GM10248 (cell line): ENCODE measurements at places on chromosomes 11 and 22.

DNA sequence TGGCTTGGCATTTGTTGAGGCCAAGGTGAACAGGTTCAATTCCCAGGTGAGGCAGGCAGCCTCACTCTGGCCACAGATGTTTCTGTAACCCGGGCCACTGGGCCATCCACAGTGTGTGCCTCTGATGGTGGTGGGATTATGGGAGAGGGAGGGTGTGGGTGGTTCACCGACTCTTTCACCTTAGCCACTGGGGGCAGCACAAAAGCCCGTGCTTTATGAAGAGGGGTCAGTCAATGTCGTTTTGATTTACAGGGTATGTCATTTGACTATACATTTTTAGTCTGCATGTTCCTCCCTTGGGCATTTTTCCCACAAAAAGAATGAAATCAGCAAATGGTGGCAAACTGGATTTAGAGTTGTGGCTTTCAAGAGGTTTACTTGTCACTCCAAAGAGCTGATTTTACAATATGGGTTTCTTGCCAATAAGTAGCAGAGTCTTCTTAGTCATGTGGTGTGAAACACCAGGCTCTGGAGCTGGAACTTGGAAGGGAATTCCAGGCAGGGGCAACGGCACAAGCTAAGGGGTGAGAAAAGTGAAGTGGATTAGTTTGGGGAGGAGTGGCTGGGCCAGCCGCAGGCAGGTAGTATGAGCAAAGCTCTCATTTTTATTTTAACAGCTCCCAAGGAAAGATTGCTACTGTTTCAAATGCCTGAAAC is 217.8 kb upstream of the ZBED5 start:
- DNase-seq: no peak

DNA sequence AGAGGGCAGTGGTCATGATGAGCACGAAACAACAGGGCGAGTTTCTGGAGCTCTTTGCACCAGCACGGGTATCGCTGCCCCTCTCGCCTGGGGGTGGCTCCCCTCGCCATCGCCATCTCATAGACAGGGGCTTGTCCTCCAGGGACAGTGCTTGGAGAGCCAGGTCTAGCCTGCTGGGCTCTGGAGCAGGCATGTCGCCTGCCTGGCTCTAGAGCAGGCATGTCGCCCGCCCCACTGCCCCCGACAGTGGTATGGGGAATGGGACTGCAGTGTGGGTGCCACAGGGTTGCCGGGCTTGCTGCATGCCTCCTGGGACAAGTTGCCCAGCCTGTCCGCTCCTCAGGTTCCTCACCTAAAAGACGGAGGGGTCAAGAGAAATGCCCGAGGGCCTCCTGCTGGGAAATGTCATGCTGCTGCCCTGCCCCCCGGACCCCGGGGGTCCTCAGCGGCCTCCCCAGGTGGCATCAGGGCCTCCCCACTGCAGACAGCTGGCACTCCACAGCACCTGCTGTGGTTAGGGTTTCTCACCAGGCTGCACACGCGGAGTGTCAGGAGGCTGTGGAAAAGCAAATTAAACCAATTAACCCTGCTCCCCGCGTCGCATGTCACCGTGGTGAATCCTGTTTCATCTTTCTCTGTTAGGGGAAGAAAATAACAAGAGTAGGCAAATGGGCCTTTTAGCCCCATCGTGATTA is 403.0 kb downstream of the TBC1D22A start:
- DNase-seq: no peak

DNA sequence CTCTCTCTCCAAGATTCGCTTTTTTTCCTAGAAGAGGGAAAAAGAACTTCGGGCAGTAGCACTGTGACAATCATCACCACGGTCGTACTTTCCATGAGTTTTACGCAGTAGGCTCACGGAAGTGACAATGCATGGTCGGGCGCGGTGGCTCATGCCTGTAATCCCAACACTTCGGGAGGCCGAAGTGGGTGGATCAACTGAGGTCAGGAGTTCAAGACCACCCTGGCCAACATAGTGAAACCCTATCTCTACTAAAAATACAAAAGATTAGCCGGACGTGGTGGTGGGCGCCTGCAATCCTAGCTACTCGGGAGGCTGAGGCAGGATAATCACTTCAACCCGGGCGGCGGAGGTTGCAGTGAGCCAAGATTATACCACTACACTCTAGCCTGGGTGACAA is 23.4 kb downstream of the GRAP2 start:
- no peak for DNase-seq

DNA sequence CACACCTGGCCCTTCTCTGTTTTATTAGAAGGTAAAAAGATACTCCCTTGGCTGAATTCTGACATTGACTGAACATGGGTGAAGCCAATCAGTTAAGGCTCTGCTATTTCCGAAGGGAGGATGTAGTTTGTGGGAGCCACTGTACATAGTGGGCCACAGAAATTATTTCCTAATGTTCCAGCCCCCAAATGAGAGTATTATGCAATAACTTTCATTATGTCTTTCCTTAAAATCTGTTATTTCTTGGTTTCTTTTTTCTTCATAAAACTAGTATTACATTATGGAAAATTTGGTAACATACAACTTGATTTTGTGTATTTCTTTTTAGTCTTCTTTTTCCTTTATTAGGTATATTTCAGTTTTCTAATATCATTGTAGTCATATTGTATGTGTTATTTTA is 51.9 kb upstream of the EP300 start:
- DNase-seq: no peak

DNA sequence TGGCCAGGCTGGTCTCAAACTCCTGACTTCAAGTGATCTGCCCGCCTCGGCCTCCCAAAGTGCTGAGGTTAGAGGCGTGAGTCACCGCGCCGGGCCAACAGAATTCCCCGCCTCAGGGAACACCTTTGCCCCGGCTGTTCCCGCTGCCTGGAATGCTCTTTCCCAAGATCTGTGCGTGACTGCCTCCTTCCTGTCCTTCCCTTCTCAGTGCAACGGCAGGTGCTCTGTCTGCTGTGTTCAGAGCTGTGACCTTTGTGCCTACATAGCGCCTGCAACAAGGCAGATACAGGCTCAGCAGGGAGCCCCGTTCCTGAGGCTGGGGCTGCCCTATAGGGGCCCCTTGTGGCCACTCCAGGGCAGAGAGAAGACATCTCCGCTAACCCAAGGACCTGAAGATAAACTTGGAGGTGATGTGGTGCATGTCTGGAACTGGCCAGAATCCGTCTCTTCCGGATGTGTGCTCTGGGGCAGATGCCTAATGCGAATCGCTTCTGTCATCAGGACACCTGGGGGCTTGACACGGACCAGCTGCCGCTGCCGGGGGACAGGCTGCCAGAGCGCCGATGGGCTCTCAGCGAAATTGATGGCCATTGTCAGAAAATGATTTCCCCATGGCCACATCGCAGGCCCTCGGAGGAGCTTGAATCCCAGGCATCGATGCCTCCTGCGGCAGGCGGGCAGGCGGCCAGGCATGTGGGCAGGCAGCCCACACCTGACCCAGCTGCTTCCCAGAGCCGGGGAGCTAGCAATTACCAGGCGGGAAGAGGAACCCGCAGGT is 43.5 kb upstream of the TCF20 start:
- DNase-seq: peak; percentile 65

GRCh38 chr11:40537734-40538133 is 921.7 kb downstream of the LRRC4C start:
- no peak for DNase-seq

GRCh38 chr11:108508653-108509593 is 10.7 kb upstream of the POGLUT3 start:
- DNase-seq: no peak

DNA sequence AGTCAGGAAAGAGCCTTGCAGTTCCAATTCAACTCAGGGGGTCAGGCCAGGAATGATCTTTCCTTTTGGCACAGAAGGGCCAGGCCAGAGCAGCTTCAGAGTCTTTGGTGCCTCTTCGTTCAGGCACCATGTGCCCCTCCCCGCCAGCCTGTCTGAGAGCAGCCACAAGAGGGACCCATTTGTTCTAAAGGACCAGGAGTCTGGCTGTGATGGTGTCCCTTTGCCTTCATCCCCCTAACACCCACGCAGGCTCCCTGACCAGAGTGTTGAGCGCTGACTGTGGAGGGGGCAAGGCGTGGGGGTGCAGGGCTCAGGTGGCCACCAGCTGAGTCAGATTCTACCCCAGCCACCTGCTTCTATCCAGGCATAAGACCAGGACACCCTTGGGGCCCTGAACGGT is 156.4 kb downstream of the TTC17 start:
- DNase-seq: no peak

GRCh38 chr11:120768949-120769348 is 255.0 kb upstream of the TBCEL start:
- no peak for DNase-seq

- no peak for DNase-seq
These were observed 3.3 kb downstream of the APLNR start for GRCh38 chr11:57233702-57234101.

- no peak for DNase-seq
These were observed 31.5 kb upstream of the SMCO4 start for GRCh38 chr11:93574638-93575220.

DNA sequence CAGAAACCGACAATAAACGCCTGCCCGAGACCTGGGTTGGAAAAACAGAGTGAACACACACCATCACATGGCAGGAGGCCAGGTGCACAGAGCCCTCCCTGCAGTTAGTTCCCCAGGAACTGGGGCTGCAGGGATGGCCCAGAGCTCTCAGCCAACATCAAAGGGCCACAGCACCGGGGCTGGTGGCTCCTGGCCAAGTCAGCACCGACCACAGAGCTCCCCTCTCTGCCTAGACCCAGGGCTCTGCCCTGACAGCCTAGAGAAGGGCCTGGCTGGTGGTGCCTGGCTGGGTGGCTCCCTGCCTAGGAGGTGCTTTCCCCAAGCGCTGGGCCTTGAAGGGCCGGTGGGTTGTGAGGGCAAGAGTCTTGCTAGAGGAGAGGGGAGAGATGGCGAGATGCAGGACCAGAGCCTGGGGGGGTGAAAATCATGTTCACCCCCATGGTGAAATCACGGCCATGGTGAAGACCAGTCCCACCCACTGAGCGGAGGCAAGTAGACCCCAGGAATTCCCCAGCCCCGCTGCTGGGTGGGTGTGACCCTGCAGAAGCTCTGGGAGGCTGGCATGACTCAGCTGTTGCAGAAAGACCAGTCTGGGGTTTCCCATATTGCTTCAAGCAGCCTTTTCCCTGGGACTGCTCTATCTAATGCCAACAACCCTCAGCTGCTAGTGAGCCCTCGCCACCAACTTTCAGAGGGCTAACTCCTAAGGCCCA is 7.2 kb upstream of the BID start:
- DNase-seq: peak; percentile 68

DNA sequence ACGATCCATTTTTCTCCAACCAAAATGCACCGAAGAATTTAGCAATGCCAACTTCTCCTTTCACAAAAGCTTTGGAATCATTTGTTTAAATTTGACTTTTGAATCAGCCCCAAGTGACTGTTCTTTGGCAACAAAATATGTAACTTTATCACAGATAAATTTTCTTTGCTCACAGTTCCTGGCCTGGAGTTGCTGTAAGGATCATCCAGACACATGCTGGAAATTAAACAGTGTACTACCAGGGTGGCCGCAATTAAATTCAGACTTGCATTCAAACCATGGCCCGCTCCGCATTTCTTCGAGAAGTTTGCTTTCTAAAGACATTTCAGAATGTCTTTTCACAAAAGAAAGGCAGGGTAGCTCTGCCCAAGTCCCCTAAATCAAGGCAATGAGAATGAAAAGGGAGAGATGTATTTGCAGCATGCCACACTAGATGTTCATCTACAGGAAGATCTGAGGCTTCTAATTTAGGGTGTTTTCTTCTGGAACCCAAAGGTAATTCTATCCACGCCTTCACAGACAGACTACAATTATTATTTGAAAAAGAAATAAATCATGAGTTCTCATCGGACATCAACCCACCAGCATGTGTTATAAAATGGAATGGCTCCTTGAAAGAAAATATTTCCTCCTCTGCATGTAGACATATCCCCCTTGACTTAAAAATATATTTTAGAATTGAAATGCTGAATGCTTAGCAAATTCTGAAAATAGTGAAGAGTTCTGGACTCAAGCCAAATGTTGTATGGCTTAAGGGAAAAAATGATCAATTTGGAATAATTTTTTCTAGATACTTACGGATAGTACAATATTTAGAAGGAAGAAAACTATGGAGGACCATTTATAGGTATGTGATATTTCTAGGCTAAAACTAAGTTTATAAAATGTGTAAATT is 189.7 kb upstream of the BLID start:
- DNase-seq: no peak

DNA sequence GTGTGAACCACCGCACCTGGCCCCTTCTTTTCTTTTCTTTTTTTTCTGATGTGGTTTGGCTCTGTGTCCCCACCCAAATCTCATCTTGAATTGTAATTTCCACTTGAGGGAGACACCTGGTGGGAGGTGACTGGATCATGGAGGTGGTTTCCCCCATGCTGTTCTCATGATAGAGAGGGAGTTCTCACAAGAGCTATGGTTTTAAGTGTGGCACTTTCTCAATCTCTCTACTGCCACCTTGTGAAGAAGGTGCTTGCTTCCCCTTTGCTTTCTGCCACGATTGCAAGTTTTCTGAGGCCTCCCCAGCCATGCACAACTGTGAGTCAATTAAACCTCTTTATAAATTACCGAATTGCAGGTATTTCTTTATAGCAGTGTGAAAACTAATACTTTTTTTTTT is 4.9 kb upstream of the TCN2 start:
- DNase-seq: no peak

DNA sequence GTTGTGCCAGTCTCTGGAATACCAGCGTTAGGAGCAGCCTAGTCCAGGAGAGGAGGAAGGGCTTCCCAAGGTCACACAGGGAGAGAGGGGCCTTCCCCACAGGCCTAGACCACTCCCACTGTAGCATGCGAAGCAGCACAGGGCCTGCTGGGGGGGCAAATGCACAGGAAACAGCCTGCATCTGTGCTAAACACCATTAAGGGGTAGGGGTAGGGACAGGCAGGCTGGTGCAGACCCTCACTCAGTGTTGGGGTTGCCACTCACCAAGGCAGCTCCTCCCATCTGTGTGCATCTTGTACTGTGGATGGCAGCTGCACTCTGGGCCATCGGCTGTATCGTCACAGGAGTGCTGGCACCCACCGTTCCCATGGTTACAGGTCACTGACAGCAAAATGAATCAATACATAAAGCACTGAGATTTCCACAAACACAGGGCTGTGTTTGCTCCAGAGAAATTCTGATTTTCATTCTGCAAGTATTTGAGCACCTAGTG is 24.9 kb downstream of the SCUBE2 start:
- DNase-seq: no peak

GRCh38 chr11:2731130-2732125 is 31.6 kb upstream of the KCNQ1OT1 start:
- DNase-seq: no peak

DNA sequence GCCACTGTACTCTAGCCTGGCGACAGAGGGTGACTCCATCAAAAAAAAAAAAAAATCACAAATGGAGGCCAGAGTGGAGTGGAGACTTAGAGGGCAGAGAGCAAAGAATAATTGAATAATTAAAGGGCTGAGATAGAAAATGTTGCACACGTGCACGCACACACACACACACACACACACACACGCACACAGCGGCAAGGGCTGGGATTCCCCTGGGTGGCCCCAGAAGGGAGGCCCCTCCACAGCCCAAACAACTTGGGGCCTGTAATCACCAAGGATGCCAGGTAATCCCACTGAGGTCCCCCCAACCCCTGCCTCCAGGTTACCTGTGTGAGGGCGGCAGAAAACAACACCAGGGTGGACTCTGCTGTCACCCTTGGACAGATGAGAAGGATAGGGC is 12.0 kb upstream of the DGKZ start:
- no peak for DNase-seq

- DNase-seq: no peak
These were observed 10.7 kb downstream of the SERPINH1 start for GRCh38 chr11:75572744-75573143.
